ENCODE measurements at places on chromosomes 2 and 18.

DNA sequence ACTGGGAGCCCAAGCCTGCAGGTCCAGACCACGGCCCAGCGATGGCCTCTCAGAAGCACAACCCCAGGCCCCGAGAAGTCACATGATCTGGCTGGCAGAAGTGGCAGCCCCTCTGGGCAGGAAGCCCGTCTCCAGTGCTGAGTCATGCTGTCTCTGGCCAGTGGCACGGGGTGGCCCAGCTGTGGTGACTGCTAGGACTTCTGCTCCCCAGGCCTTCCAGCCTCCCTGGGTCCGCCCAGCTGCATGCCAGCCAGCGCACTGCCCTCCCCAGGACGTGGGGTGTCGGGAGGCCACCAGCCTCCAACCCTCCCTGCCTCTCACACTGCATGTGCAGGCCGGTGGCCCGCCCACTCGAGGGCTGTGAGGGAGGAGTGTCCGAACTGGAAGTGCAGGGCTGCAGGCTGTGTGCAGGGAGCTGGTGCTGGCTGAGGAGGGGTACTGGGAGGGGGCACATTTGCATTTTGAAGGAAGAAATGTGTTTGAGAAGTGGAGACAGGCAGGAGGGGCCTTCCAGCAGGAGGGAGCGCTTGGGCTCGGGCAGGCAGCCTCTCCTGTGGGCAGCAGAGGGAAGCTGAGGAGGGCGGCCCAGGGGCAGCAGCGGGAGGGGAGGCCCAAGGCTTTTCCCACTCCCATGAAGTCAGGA, 17.0 kb upstream of the HPCAL1 start:
- no peak for DNase-seq

GRCh38 chr2:73292316-73292905, 937 bp downstream of the EGR4 start:
- no peak for DNase-seq

DNA sequence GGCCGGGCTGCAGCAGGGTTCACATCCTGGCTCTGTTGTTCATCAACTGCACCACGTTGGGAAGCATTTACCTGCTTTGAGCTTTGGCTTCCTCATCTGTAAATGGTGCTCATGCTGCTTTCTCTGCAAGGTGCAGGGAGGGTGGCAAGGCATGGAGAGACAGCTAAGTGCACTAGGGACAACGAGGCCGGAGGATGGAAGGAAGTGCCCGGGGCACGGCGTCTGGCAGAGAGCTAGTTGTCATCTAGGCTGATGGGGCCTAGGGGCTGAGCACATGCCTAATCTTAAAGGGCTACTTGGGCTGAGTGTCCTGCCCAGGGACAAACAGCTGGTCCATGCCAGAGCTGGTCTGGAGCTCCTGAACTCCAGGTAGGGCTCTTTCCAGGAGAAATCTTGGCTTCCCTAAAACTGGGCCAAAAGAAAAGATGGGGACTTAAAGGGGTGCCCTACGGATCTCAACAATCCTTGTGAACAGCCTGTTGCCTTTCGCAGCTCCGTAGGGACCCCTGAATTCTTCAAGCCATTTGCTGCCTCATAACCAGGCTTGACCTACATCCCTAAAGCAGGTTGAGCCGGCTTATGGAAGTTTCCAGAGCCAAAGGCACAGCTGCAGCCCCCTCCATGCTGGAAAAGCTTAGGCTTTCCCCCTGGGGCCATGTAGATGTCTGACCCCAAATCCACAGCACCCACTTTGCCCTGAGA, 130.8 kb downstream of the SMAD7 start:
- DNase-seq: no peak

GRCh38 chr18:14937271-14937670, 189.3 kb downstream of the ANKRD30B start:
- no peak for DNase-seq

DNA sequence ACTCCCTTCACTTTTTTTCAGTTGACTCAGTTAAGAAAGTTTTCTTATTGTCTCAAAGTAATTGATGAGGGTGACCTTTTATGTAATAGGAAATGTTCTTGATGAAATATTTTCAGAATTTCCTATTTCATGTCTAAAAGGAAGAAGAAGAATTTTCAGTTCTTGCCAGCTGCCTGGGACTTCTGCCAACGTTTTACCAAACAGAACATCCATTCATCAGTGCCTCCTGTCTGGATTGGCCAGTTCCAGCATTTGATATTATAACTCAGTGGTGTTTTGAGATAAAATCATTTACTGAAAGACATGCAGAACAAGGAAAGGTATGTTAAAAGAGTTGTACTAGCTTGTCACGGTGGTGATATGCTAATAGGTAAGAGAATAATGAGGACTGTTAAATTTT, 104.7 kb upstream of the MYO3B start:
- no peak for DNase-seq

DNA sequence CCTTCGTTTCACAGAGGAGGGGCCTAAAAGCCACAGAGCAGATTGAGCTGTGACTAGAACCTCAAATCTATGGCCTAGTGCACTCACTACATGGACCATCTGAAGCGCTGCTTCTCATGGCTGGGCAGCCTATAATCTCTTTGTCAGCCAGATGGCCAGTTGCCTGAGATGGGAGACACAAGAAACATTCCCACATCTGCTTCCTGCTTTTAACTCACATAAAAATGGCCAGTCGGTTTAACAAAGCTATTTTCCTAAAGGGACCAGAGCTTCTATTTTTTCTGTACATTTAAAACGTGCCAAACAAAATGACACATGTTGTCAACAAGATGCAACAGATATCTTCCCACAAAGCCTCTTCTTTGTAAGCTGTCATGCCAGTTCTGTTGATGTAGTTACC, 173.8 kb downstream of the GFPT1 start:
- no peak for DNase-seq

- no peak for DNase-seq
These were observed 15.2 kb upstream of the SCYGR1 start for GRCh38 chr2:227402959-227403358.

DNA sequence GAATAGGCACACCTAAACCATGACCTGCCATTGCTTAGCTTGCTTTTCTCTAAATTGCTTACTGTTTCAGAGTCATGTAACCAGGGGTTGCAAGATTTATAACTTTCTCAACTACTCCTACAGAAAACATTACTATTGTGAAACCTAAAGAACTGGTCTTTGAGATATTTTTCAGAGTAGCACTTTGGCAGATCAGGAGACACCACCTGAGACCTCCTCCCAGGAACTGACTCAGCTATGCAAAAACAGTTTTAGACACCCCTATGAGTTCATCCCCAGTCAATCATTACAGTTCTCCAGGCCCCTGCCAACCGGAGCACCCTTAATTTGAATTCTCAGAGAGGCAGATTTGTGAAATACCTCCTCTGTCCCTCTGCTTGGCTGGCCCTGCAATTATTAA, 80.3 kb downstream of the MBOAT2 start:
- no peak for DNase-seq

GRCh38 chr2:43098539-43098938, 127.9 kb downstream of the ZFP36L2 start:
- DNase-seq: no peak

- no peak for DNase-seq
These were observed 277.2 kb downstream of the EIPR1 start for GRCh38 chr2:3100386-3100785.

GRCh38 chr2:61853847-61854563, at the start of gene FAM161A:
FAM161A (minus strand) TSS chr2:61854060; CDS start chr2:61854041, 19 bp downstream.
- peak; percentile 62 for DNase-seq

DNA sequence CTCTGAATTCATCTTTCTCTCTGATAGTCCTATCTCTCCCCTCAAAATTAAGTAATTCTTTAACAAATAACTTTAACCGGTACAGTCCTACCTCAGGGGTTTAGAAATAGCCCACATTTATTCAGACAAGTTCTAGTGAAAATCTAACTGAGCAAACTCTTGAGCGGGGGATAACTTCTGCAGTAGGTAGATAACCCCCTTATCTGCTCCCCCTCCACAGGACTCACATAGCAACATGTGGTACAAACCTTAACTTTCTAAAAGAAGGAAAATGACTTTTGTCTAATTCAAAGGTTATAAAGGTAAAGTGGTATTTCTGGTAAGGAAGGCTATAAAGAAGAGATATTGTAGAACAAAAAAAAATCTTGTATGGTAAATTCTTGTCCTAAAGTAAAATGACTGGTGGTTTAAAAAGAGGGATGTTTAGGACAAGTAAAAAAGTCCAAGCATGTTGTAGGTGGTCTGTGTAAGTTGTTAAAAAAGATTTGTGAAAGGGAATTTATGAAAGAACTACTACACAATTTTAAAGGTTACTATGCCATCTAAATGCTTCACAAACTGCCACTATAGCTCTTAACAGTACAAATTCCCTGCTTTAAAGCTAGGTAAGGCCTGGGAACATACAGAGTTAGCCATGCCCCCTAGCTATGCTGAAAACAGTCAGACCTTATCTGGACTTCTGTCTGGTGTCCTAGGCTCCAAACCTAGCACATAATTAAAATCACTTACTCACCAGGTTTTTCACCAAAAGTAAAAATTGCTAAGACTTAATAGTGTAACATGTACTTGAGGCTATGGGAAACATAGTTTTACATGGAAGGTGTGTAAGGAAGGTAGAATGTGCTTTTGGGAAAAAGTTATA, 8.1 kb upstream of the RPIA start:
- DNase-seq: no peak

DNA sequence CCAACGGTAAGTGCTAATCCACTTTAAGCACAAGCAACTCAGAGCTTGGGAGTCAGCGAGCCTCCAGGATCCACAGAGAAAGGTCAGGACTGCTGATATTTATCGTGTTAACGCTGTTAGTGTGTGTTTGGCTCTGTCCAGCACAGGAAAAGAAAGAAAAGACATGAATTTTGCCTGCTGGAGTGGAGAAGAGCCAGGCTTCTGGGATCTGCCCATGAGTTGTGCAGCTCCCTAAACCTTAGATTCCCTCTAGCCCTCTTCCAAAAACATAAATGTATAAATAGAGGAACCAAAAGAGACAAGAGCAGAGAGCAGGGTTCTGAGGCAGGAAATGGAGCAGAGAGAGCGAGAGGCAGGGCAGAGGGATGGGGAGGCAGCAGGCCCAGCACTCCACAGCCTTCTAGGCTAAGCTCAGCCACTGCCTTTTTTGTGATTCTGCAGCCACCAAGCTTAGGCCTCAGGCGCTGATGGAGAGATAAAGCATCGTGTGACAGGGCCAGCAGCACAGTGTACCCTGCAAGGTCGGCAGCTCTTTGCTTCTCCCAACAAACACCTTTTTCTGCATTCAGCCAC, 14.5 kb upstream of the MAT2A start:
- DNase-seq: no peak

GRCh38 chr18:74930616-74931015, 278.3 kb downstream of the PTGR3 start:
- no peak for DNase-seq

DNA sequence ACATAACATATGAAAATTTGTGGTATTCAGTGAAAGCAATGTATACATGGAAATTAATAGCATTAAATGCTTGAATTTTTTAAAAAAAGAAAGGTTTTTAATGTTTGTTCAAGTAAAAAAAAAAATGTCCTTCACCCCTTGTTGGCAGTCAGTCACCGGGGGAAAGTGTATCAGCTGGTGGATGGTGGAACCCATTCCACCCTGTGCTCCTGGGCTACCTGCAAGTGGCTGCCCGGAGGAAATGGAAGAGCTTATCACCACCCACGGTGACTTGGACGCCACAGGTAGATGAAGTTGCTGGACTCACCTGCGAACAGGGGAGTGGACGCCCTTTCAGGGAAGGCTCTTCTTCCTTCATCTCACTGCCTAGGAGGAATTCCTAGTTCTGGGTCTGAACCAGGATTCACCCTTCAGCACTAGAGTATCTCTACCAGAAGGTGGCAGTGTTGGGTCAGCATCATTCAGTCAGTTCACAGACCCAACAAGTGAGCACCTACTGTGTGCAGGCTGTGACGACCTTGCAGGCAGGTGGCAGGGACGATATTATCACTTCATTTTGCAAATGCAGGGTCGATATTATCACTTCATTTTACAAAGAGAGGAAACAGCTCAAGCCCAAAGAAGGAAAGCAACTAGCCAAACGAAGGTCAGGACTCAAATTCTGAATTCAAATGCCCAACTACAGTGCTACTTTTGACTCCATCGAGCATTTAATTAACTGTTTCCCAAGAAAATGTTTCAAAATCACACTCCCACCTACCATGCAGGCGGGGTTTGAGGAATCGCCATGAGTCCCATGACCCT, 35.8 kb downstream of the CIB4 start:
- DNase-seq: no peak

GRCh38 chr2:165634855-165635254, 159.2 kb downstream of the GALNT3 start:
- no peak for DNase-seq

DNA sequence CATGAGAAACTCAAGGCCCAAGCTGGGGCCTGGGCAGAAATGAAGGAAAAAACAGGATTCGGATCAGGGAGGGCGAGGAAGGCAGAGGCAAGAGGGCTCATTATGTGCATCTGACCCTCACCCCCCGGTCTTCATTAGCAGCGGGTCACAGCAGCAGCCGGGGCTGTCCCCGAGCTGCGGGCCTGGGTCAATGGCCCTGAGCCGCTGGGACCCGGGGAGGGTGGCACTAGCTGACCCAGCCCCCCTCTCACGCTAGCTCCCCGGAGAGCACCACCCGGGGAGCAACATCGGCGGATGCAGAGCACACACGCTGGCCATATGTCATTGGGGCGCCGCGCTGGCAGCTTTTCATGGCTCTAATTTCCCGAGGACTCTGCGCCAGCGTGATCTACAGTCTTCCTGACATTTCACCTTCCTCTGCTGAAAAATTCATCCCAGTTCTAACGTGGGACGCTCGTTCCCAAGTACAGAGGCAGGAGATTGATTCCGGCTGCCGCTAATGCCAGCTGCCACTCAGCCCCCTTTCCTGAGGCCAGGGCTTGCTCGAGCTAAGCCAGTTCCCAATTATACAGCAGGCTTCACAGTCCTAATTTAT, 63.7 kb downstream of the EIPR1 start:
- no peak for DNase-seq

DNA sequence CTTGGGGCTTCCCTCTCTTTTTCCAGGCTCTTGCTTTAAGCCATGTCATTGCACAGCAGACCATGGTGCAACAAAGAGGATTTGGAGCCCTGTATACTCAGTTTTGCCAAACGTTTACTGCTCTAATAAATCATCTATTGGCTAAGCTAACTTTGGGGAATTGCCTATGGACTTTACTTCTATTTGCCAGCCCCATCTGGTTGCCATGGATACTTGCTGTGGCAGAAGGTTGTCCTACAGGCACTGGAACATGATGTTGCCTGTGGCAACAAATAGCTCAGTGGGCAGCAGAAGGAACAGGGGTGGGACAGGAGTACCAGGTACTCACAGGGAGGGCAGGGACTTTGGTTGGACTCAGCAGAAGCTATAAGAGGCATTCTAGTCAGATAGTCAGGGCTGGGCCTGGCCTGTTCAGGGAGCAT, 129.7 kb downstream of the CCDC85A start:
- DNase-seq: no peak

- no peak for DNase-seq
These were observed 1.6 kb downstream of the MTCL1 start for GRCh38 chr18:8706791-8707555.

DNA sequence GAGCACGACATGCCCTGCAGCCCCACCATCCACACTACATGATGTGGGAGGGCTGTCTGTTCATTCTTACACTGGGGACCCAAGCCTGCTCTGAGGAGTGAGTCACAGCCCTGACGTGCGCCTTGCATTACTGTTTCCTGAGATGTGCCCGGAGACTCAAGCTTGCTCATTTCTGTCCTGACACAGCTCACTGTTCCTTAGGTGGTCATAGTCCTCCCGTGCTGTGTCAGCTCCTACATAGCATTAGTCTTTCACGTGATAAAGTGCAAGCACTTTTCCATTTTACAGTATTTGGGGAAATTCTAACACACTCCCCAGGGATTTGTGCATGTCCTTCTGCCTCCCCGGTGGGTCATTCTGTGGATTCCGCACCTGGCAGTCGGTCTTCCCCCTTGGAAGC, 46.2 kb upstream of the TRIM43B start:
- DNase-seq: no peak

- no peak for DNase-seq
These were observed 130.1 kb downstream of the NFATC1 start for GRCh38 chr18:79525556-79526467.

GRCh38 chr2:205680067-205680466, 2.2 kb upstream of the NRP2 start:
- no peak for DNase-seq
